AG04450 (cell line): ENCODE measurements at places on chromosomes 4 and X.

DNA sequence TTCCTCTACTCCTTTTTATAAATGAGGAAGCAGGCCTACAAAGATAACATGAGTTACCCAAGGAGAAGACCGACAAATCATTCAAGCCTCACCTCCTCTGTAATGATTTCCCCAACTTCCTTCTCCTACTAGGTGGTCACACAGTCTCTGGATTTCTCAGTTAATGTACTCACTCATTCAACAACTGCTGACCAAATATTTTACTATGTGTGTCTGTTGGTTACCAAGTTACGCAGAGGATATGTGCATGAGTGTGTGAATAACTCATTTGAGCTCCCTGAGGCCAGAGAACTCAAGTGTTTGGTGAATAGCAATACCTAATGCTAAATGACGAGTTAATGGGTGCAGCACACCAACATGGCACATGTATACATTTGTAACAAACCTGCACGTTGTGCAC lies 10.4 kb downstream of the CASK start:
- DNase-seq: no peak

DNA sequence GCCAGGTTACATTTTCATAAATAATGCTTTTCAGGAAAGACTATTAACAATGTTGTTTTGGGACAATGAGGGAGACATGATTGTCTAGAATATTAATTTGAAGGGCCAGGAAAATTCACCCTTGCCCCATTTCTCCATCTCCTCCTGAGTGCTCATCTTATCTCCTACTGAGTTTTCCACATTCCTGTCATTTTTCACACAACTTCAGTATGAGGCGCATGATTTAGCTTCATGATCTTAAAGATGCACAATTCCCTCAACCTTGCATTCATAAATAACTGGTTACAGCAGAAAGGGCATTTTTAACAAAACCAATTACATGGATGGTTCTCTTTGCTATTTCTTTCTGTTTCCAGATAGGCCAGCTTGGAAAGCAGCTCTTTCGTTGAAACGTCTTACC lies 1699.2 kb upstream of the IGFBP7 start:
- no peak for DNase-seq

DNA sequence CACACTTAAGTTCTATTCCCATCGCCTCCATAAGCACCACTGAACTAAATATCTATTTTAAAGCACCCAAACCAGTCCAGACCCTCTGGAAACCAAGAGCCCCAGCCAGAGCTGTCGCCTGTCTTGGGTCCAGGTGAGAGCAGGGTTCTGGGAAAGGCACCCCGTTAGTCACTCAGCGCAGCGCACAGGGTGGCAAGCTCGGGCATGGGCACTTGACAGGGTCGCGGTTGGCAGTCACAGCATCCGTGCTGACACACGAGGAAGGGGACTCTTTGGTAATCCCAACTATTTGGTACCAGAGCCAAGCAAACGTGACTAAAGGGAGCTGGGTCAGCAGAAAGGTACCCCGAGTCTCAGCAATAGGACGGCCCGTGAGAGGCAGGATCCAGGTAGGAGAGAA lies 24.3 kb upstream of the ETNPPL start:
- no peak for DNase-seq

DNA sequence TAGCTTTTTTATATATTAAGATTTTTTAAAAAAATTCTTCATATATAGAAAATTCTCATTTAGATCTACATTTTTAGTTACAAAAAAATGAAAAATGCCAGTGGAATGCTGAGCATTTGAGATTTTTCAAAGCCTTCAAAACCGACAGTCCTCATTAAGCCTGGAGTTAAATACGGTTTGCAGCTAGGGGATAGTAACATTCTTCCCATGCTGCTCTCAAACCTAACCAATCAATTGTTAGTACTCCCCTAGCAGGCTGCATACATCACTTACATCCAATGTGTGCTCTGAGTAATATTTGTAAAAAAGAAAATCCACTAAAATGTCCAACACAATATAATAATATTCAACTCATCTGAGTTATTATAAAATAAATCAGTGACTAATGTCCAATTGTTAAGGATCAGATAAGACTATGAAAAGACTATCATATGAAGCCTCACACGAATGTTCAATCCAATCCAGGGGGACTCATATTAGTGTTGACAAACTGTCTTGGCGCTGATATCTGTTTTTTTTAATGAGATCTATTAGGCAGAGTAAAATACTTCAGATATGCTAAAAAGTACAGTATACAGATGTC lies 227.6 kb upstream of the MAB21L2 start:
- no peak for DNase-seq
